Retinal pigment epithelial cell (primary cell): ENCODE measurements at places on chromosomes 1 and 21.

GRCh38 chr1:204398197-204399125 is 13.2 kb downstream of the PPP1R15B start:
- DNase-seq, result peak; percentile 75

DNA sequence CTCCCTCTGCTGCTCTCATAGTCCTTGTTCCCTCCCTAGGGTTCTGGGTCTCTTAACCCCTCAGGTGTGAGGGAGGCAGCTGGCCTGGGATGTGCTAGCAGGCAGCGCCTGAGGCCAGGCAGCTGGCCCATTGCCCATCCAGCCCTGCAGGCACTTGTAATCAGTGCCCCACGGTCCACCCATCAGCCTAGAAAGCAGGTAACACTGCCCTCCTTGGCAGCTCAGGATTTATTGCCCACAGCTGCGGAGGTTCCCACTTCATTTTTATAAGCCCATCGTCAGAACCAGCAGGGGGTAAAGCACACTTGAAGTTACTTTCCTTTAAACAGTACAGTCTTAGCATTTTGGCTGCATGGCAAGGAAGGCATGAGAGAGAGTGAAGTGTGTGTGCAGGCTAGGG is 70.6 kb downstream of the TMEM53 start:
- DNase-seq, result no peak

DNA sequence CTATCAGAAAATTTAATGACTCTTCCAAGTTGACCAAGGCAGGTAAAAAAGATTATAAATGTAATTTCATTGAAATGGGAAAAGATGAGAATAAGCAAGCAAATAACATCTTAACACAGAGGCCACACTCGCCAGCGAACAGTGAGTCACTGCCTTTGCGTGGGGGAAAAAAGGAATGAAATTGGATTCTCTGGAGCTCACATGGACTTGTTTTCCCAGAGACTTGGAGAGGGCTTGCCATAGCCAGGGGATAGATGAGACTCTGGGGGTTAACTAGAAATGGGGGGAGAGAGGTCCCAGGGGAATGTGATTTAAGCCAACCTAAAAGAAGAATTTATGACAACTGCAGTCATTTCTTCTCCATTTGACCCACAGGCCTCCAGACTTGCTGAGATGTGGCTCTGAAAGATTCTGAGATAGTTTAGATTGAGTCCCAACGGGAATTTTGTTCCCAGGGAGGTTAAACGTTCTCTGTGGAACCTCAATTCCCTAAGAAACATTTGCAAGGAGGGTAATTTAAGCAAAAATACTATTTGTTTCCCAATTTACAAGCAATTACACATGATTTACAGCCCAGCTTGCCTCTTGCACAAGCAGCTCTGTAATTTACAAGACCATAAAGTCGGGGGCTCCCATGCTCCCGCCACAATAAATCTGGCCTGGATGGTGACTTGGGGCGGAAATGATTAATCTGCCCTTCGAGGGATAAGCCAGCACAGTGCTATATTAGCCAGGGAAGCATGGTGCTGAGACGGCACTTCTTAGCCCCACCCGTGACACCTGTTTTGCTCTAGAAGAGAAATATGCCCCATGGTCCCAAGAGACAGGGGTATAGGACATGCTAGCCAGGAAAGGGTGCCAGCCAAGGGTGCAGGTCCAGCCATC is 68.8 kb downstream of the GRIK3 start:
- no peak for DNase-seq

DNA sequence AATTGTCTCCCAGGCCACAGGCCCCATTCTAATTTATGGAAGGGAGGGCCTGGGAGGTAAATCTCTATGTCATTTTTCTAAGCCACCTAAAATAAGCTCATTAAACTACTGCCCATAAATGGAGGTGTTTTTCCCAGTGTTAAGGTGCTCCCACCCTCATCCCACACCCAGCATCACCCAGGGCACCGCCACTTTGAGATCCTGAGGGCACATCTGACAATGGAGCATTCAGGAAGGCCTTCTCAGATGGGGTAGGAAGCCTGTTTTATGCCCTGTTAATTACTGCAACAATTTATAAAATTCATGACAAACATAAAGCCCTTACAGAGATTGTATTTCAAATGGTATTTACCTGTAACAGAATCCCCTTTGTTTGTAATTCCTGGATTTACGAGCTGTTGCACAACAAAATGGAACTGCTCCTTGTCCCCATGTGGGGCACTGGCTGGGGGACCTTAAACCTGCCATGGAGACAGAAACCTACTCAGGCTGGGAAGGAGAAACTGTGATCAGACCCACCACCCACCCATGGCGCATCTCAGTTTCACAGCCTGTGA is 319.5 kb upstream of the USP24 start:
- DNase-seq, result no peak

- DNase-seq, result no peak
Measured at GRCh38 chr1:183505454-183506089, 33.3 kb downstream of the SMG7 start.

- DNase-seq, result no peak
Measured at GRCh38 chr1:234208791-234209190, 164.5 kb upstream of the COA6 start.

GRCh38 chr1:161505686-161506085 is 429 bp downstream of the FCGR2A start:
- no peak for DNase-seq

GRCh38 chr21:39934895-39935294 is 67.7 kb downstream of the PCP4 start:
- no peak for DNase-seq

GRCh38 chr1:175394739-175395138 is 202.2 kb upstream of the KIAA0040 start:
- DNase-seq, result no peak

GRCh38 chr1:31198600-31198999 is 41.1 kb downstream of the NKAIN1 start:
- no peak for DNase-seq

- no peak for DNase-seq
Measured at GRCh38 chr1:243473227-243474135, 217.6 kb downstream of the SDCCAG8 start.

- no peak for DNase-seq
Measured at GRCh38 chr1:40612345-40612831, 53.1 kb downstream of the RIMS3 start.

- no peak for DNase-seq
Measured at GRCh38 chr1:218139761-218140160, 145.3 kb upstream of the RRP15 start.

DNA sequence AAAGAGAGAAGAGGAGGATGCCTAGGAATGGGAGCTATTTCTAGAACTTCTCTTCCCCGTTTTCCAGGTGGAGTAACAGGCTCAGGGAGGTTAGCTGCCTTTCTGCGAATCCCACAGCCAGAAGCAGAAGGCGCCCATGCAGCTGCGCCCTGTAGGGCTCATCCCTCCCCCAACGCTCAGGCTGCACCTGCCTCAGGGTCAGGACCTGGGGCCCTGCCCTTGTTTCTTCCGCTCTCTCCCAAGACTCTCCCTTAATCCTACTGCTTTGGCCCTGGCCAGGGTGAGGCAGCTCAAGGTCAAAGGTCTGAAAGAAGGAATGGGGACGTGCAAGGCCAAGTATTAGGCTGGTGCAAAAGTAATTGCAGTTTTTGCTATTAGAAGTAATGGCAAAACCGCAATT is 30.5 kb upstream of the PADI2 start:
- DNase-seq, result no peak

- DNase-seq, result no peak
Measured at GRCh38 chr1:231317306-231318014, 20.2 kb downstream of the EXOC8 start.

- no peak for DNase-seq
Measured at GRCh38 chr1:19651141-19651737, 7.1 kb downstream of the NBL1 start.

GRCh38 chr1:15851210-15852035 is 3.9 kb downstream of the SPEN start:
- DNase-seq, result no peak

DNA sequence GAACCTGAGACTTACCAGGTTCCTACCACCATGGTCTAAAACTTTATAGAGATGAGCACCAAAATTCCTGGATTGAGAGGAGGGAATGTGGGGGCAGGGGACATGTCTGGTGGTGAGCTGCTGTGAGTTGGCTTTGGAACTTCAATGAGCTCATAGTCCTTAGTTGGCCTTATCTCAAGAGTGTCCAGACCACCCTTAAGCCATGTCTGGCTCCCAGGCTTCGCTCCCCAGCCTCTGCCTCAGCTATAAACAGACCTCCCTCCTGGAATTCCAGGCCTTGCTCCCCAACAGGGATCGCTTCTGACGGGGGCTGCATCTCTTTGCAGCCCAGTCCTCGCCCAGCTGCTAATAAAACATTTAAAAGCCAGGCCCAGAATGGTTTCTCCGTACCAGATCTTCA is 19.5 kb downstream of the ATF3 start:
- no peak for DNase-seq

GRCh38 chr1:45272913-45273371 is 53.8 kb upstream of the HPDL start:
- no peak for DNase-seq

DNA sequence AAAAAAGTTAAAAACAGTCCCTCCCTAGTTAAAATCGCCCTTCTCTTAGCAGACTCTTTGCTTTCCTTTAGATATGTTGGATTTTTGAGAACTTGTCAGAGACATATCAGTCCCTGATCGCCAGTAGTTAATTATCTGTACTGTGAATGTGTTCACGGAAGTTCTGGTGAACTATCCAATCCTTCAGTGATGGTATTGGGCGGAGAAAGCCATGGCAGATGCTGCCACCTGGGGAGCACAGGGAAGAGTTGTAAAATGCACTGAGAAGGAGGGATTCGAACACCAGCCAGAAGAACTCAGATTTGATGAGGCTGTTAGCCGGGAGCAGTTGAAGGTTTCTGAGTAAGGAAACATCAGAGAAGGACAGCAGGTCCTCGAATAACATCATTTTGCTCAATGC is 17.5 kb upstream of the KIF14 start:
- DNase-seq, result no peak

GRCh38 chr1:115228191-115228590 is 109.9 kb downstream of the NGF start:
- DNase-seq, result no peak

- no peak for DNase-seq
Measured at GRCh38 chr1:26335774-26336476, 18.0 kb downstream of the CRYBG2 start.

DNA sequence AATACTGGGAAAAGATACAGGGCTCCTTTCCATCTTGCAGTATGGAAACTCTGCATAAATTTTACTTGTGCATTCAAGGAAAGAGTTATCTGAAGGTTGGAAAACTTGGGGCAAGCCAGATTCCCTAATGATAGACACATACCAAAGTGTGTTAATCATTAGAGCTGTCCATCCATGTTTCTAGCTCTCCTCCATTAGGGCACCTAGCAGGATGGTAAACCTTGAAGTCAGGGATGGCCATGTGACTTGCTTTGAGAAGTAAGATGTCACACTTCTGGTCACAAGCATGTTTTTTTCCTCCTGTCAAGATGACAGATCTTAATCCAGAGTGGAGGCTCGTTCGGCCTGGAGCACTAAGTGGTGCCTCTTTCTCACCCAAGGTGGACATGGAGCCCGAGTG is 241.9 kb upstream of the RUNX1 start:
- no peak for DNase-seq

GRCh38 chr1:59976194-59977074 is 49.9 kb upstream of the CYP2J2 start:
- DNase-seq, result no peak

GRCh38 chr1:162236201-162236600 is 140.5 kb downstream of the SPATA46 start:
- peak; percentile 73 for DNase-seq

DNA sequence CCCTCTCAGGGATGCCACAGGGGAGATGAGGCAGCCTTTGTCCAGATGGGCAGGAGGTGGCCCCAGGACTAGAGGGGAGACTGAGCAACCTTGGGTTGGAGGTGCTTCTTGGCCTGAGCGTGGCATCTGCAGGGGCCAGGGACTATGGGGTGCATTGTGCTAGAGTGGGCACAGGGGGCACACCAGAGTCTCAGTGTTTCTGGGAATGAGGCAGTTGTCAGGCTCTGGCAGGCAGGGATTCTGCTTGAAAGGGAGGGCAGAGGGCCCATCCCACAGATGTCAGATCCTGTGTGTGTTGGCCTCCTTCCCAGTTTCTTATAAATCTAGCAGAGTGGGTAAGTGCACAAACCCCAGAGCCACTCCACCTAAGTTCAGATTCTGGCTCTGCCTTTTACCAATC is 13.7 kb downstream of the LGR6 start:
- DNase-seq, result peak; percentile 24

- DNase-seq, result no peak
Measured at GRCh38 chr1:19057784-19058475, 101.5 kb upstream of the IFFO2 start.

DNA sequence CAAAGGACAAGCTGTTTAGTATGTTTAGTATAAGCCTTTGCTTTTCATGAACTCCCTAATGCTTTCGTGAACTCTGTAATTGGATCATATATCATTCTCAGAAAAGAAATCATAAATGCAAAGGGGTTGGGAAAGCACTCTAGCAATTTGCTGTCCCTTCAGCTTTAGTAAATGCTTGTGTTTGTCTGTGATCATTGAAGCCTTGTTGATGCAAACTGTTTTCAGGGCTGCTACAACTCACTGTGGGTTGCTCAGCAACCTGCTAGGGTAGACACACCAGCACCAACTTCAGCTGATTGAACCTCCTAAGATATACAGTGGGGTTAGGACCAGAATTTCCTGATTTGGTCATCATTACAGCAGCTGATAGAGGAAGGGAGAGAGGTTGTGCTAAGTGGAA is 95.0 kb downstream of the SGIP1 start:
- DNase-seq, result no peak

- no peak for DNase-seq
Measured at GRCh38 chr1:153578936-153579335, 13.3 kb upstream of the S100A2 start.

GRCh38 chr1:34688006-34688741 is 66.7 kb upstream of the GJB5 start:
- no peak for DNase-seq

DNA sequence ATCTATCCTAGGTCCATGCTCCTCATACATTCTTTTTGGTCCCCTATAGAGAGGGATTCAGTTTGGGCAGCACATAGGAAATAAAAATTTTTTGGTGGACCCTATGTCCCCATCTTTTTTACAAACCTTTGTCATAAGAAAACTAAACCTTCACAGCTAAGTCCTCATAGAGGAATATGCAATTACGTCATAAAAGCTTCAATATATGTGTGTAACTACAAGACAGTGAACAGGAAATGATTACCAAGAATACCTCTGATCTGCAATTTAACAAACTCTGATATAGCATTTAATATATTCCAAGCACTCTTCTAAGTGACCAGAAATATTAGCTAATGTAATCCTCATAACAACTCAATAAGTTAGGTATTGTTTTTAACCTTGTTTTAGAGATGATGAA is 6.3 kb upstream of the DENND2C start:
- no peak for DNase-seq

- DNase-seq, result no peak
Measured at GRCh38 chr1:11823366-11824137, 17.6 kb downstream of the CLCN6 start.

GRCh38 chr1:244573768-244574167 is 79.2 kb upstream of the DESI2 start:
- no peak for DNase-seq

GRCh38 chr21:16538405-16538804 is 808.6 kb downstream of the USP25 start:
- DNase-seq, result no peak
